Fibroblast of skin of abdomen (primary cell): ENCODE measurements at places on chromosomes 2 and 18.

GRCh38 chr2:127342101-127342500, 45.7 kb downstream of the MAP3K2 start:
- DNase-seq, result no peak

DNA sequence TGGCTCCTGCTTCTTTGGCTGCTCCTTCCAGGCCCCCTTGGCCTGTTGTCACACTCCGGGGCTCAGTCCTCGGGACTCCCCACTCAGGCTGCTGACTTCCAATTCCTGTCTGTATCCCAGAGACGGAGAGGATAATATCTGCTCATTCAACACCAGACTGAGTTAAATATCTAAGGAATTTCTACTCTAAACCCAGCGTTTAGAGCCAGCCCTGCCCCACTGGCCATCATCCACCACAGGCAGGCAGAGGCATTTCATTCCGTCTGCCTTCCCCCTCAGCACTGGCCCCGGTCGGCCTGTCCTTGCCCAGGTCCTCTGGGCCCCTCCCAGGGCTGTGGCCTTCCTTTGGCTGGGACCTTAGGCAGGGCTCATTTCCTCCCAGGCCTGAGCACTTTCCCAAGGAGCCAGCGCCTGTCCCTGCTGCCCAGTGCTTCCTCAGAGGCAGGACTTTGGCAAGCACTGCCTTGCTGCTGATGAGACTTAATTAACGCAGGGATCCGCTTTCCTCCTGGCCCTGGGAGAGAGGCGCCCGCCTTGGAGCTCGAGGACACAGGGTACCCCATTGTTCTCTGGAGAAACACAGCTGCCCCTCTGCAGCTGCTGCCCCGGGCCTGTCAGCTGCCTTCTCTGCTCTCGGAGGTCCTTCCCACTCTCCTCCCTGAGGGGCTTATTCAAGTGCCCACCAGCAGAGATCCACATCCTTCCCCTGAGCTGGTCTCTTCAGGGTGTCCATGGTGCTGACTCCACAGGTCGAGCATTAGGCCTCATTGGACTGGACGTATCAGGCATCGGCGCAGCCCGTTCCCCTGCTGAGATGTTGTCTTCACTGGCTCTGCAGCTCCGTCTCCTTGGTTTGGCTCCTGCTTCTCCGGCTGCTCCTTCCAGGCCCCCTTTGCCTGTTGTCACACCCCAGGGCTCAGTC, 42.8 kb downstream of the ATOH8 start:
- peak; percentile 46 for DNase-seq

DNA sequence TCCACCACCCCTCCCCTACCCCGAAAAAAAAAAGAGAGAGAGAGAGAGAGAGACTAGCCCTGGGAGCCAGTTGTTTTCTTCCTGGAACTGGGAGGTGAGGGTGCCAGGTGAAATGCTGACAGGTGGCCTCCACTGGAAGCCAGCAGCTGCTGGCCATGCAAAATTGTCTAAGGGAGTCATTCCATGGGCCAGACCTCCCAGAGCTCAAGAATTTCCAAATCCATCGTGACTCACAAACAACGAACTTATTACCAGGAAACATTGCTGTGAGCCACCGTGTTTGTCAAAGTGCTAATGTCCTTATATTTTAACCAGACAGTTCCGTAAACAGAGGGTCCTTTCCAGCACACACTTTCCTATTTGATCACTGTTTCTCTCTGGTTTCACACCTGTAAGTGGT, 68.5 kb upstream of the PID1 start:
- DNase-seq, result peak; percentile 70

DNA sequence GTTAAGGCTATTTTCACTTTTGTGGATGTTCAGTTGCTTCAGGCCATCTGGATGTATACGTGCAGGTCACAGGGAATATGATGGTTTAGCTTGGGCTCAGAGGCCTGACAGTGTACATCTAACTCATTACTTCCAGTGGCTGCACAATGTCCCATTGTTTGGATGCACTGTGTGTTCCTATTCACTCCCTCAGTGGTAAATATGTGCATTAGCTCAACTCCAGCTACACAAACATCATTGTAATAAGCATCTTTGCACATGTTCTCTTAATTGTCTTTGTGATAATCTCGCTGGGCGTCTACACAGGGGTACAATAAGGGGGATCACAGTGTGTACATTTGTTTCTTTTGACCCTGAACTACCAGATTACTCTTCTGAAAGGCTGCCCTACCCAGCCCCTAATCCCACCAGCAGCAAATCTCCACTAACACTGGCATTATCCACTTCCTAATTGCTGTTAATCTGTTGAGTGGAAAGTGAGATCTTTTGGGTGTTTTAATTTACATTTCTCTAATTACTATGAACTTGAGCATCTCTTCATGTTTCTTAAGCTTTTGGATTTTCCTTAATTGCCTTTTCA, 56.1 kb upstream of the POLE4 start:
- no peak for DNase-seq

- no peak for DNase-seq
Observed at GRCh38 chr2:42404676-42405075, 43.7 kb upstream of the COX7A2L start.

DNA sequence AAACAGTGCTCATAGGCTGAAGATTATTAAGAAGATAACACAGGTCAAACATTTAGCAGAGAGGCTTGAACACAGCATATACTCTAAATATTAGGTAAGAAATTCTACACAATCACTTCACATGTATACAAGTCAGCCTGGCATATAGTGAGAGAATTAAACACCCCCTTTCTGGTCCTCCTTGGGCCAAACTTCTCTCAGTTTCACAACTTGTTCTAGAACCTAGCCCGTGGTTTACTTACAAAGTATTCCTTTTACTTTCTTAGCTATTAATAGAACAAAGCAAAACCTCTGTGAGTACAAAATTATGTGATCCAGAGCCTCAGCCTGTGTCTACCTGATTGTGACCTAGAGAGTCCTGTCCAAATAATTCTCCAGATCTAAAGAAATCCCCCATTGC, 562.8 kb downstream of the TNS1 start:
- DNase-seq, result no peak

- no peak for DNase-seq
Observed at GRCh38 chr2:137888845-137889244, 75.4 kb upstream of the HNMT start.
